ENCODE measurements at places on chromosomes 11 and 22.

- no peak for DNase-seq
These were observed 87.3 kb downstream of the CCDC73 start for GRCh38 chr11:32706985-32707741.

DNA sequence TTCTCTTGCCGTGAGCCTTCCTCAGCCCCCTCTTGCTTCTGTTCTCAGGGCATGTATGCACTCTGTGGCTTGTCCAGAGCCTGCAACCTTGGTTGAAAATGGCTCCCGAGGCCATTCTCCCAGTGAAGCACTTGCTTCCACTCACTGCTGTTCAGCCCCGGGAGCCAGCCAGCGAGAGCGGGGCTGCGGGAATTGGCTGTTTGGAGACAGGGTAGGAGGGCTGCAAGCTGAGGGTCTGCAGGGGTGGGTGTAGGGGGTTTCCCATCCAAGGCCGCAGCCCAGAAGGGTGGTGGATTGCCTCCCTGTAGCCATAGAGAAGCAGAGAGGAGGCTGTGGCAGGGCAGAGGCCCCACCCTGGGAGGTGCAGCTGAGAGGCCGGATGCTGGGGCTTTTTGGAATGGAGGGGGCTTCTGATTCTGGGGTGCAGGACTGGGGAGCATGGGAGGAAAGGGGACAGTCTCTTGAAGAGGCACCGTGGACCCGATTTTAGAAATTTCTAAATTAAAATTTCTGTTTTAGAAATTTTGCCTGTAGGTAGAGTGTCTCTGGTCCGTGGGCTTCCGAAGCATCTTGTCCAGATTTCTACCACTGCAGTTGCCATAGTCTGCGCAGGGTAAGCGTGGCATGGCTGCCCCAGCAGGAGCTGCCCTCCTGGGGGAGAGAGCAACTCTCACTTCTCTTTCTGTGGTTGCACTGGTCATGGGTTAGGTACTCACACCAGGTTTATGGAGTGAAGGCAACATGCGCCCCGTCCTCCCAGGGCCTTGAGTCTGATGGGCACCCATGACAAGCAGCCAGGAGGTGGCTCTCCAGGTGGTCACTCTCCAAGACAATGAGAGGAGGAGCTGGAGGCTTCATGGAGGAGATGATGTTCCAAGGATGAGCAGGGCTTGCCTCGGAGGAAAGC, 100.2 kb downstream of the TBC1D22A start:
- no peak for DNase-seq

GRCh38 chr11:121967131-121967704, 148.8 kb downstream of the BLID start:
- DNase-seq, result no peak

GRCh38 chr11:1199751-1200610, 22.9 kb upstream of the MUC5B start:
- DNase-seq, result no peak

DNA sequence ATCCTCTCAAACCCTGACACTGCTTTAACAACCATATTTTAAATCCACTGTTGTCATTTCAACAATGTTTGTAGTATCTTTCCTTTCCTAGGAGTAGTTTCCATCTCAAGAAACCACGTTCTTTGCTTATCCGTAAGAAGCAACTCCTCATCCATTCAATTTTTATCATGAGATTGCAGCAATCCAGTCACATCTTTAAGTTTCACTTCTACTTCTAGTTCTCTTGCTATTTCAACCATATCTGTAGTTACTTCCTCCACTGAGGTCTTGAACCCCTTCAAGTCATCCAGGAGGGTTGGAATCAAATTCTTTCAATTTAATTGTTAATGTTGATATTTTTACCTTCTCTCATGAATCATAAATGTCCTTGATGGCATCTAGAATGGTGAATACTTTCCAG, 22.4 kb downstream of the CCDC82 start:
- DNase-seq, result no peak

Data from DMS153 (cell line).